ENCODE measurements at places on chromosomes 3 and 15.

DNA sequence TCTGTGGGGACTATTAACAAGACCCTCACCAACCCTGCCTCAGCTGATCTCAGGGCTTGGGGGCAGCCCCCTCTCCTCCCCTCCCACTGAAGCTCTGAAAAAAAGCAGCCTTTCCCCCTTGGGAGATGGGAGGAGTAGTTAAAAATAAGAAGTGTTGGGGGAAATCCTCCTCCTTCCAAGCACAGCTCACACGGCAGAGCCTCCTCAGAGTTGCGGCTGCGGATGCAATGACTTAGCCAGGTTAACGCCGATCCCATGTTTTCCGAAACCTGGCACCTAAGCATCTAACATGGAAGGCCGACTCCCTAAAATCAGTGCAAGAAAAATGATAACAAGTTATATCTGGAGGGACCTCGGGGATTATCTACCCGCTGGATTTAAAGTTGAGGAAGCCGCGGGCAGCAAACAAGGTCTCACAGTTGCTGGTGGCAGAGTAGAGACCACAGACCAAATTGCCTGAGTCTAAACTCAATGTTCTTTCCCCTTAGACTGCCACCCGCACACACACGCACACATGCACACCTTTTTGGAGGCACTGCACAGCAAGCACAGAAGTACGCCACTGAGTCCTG, 1.1 kb upstream of the TPM1 start:
- DNase-seq, result no peak

GRCh38 chr3:116716490-116716889, 6.9 kb downstream of the TUSC7 start:
- DNase-seq, result no peak

DNA sequence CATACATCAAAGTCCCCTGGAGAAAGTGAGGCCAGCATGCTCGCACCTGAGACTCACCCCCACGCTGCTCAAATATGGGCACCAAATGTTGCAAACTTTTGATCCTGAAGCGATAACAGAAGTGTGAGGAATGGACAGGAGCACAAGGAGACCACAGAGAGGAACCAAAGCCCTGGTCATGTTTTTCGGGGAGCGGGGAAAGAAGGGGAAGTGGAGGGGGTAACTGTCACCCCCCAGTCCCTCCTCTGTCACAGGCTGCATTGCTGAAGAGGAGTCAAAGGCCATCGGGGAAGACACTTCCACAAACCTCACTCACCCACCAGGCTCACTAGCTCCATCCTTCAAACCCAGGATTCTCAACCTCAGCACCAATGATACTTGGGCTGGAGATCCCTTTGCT, 182.4 kb downstream of the UACA start:
- no peak for DNase-seq

DNA sequence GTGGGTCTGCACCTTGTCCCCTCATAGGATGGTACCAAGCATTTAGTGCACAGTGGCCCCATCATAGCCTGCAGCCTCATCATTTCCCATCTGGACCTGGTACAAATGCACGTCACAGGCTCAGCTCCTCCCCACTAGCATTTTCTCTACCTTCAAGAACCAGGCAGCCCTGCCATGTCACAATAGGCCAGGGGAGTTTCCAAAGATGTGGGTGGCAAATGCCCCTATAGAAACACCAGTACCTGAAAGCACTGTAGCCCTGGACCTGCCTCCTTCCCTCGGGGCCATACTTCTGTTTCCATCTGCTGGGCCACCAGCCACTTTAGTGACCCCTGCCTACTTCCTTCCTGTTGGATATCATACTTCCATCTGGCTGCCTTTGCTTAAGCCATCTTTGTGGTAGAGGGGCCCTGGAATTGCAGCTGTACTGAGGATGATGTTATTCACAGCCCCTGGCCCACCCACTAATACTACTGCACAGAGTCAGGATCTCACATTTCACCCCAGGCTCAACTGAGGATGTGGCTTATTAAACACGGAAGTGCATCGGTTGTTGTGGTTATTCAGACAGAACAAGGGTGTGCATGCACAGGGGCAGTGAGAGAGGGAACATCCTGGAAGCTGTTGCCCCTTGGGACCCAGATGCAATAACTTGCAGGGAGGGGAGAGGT, 3.8 kb downstream of the TCTA start:
- peak; percentile 40 for DNase-seq

DNA sequence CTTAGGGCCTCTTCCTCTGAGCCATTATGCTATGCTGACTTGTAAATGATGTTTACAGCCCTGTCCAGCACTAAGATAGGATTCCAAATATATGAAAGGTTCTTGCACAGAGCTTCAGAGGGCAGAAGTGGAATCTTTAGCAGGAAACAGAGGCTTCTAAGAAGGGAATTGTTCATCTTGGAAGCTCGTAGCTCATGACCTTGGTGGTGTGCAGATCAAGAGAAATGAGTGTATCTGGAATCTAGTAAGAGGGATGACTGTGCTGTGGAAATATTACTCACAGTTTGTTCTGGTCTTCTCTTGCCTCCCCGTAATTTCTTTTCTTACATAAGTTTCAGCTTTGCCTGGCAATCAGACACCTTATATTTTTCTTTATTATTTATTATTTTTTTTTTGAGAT, 175.8 kb downstream of the SPATA16 start:
- DNase-seq, result no peak
